IMR-90 (cell line): ENCODE measurements at places on chromosomes 4 and X.

DNA sequence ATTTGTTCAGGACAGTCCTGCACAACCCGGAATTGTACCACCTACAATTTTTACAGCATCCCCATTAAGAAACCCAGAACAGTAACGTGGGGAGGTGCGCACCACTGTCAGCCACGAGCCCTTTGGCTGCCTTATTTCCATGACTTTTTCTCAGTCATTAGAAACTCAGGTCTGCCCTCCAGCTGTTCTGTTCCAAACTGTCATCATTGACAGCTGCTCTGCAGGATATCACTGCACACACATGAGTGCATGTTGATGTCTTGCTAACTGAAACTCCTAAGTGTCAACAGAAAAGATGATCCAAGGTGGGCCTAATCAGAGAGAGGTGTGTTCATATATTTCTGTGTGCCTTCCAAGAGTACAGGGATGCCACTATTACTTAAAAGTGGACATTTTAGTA is 123.4 kb downstream of the PARM1 start:
- no peak for DNase-seq

DNA sequence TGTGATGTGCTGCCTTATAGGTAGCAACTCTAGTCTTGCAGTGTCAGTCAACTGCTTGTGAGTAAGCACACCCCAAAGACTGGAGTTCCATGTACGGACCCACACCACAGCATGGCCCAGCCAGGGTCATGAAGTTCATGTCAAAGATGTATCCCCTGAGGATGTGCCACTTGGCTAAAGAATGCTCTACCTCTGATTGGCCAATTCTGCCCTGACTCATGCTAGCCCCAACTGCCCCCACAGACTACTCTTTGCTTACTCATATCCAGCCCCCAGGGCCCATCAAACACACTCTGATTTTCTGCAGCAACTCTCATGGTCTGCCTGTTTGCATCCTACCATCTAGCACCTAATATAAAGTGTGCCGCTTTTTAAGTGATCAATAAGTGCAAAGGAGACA is 62.5 kb downstream of the CHRDL1 start:
- DNase-seq, result peak; percentile 17

- DNase-seq, result peak; percentile 86
These were observed 2.1 kb downstream of the UCHL1 start for GRCh38 chr4:41258783-41259182.

DNA sequence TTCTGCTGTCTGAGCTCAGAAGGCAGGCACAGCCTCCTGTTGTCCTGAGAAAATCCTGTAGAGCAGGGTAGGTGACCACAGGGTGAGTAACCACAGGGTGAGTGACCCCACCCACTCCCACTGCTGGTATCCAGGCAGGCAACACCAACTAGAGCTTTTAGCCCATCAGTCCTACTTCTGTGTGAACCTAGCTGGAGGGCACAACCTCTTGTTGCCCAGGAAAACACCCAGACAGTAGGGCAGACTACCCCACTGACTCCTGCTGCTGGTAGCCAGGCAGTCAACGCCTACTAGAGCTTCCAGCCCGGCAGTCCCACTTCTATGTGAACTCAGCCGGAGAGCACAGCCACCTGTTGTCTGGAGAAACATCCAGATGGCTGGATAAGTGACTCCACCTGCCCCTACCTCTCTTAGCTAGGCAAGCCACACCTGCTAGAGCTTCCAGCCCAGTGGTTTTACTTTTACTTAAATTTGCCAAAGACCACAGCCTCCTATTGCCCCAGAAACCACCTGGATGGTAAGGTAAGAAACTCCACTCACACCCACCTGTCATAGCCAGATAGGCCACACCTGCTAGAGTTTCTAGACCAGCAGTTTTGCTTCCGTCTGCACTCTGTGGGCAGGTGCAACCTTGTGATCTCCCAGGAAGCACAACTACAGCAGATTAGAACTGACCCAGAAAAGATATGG is 371.6 kb downstream of the INPP4B start:
- peak; percentile 9 for DNase-seq

- peak; percentile 65 for DNase-seq
These were observed 2.6 kb downstream of the GIMD1 start for GRCh38 chr4:106366026-106366425.

- DNase-seq, result no peak
These were observed 698.4 kb downstream of the IL1RAPL1 start for GRCh38 chrX:29285664-29286063.
